ENCODE measurements at places on chromosomes 6 and 20. TPM values are rescaled to one million over a fixed set of nuclear protein-coding genes. Genes with fewer than 3 reads are reported as not detected.

GRCh38 chr6:53433261-53433950 is 84.7 kb upstream of the ELOVL5 start:
- DNase-seq: no peak

Gene SLC17A2
- polyA plus RNA-seq: not detected

Gene CALHM4
- polyA plus RNA-seq: not detected

DNA sequence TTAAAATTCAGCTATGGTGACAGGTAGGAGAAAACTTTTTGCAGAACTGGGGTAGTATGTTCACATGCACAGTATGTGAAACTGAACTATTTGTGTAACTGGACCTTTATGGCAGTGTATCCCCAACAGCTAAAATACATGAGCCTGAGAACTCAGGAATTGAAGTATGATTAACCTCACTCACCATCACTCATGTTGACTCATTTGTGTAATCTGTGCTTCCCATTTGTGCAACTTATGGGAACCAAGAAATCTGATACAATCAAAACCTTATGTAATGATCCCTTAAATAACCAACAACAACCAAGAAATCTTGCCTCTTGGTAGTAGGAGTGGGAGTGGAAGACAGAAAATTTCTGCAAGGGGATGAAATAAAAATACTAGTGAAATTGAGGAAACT is 674.9 kb downstream of the HDGFL1 start:
- no peak for DNase-seq

GRCh38 chr20:24989162-24989561 is 3.4 kb downstream of the APMAP start:
- DNase-seq: peak; percentile 18

- no peak for DNase-seq
Observed at GRCh38 chr6:494394-494793, 102.8 kb downstream of the IRF4 start.

Gene AIF1
- 61.4 TPM for polyA plus RNA-seq

DNA sequence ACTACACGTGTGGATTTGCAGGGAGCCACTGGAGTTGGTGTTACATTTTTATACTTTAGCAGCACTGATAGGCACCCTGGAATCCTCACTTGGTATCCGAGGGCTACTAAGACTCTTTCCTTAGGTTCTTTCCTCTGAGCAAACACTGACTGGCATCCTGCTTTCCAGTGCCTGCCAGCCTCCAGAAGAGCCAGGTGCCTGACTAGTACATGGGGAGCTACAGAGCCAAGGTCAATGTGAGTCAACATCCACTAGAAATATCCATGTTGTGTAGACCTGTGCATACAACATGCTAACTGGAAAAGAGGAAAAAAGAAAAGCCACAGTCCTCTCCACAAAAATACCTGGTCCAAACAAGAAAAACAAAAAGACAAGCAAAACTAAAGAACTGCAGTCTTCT is 5.9 kb downstream of the TUBB1 start:
- DNase-seq: peak; percentile 46

DNA sequence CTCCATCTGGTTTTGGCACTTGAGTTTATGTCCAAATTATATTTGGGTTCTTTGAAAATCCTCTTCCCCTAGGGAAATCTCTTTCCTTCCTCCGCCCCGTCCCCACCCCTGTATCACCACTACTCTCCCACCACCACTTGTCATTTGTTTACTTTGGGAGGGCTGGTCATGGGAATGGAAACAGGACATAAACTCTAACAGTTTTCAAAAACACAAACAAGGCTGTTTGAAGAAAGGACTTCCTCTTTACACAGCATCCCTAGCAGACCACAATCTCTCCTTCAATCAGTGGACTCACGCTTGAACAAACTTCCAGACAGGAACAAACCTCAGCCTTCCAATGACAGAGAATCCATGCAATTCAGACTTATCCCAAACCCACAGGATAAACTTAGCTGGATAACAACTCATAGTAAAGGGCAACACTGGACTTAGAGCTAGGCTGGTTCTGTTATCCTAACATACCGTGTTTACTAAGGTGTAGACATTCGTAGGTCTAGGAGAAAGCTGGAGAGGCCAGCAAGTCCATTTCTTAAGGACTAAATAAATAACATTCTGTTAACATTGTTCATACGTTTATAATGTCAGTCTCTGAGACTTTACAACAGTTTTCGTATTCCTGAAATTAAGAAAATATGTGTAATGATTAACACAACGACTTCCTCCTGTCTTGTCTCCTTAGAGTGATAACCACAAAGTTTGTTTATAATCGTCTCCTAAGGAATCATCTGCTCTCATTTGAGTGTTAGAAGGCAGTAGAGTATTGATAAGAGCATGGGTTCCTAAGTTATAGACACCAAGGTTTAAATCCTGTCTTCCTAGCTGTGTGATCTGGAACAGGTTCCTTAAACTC is 44.1 kb upstream of the CTAGE9 start:
- no peak for DNase-seq

Gene HRH3
- 0.13 TPM for polyA plus RNA-seq

DNA sequence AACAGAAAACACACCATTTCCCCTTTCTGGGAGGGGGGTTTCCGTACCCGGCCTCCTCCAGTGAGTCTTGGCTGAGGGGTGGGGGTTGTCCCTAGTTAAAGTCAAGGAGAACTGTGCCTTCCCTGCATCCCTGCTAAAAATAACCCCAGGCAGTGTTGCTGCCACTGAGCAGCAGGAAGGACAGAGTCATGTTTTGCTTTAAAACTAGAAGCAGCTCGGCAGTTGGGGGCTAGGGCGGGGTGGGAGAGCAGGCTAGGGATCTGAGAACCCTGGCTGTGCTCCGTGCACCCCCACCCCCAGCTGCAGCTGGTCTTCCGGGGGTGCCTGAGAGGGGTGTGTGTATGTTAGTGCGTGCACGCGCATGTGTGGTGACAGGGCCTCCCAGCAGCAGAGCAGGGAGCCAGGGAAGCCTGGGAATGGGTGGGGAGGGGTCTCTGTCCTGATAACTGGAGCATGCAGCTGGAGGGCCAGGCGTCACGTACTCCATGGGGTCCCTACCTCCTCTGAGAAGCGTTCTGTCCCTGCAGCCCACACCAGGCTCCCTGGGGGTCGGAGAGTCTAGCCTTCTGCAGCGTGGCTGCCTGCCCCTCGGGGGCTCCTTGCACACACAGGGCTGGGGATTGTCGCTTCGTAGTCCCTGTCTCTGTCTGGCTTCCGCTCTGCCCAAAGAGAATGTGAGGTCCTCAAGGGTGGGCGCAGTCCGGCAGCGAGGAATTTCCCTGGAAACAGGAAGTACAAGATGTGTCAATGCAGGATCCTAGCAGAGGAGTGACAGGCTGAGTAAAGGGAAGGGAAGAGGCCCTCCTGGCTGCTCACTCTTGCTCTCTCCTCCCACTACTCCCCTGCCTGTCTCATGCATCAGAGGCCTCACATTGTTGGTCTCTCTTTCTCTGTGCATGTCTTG is 16.8 kb upstream of the ARMC12 start:
- DNase-seq: peak; percentile 47

Gene EEF1A2
- 151 TPM for polyA plus RNA-seq

DNA sequence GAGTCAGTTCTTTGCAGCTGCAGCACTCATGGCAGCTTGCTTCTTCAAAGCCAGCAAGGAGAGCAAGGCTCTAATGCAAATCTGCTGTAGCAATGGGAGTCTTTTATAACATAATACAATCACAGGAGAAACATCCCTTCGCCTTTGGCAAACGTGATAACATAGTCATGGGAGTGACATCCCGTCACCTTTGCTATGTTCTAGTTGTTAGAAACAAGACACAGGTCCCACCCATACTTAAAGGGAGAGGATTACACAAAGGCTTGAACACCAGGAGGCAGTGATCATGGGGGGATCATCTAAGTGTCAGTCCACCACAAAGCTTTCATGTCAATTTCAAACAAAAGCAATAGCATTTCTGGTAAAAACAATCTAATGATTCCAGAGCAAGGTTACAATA is 40.1 kb upstream of the PHACTR2 start:
- DNase-seq: no peak

DNA sequence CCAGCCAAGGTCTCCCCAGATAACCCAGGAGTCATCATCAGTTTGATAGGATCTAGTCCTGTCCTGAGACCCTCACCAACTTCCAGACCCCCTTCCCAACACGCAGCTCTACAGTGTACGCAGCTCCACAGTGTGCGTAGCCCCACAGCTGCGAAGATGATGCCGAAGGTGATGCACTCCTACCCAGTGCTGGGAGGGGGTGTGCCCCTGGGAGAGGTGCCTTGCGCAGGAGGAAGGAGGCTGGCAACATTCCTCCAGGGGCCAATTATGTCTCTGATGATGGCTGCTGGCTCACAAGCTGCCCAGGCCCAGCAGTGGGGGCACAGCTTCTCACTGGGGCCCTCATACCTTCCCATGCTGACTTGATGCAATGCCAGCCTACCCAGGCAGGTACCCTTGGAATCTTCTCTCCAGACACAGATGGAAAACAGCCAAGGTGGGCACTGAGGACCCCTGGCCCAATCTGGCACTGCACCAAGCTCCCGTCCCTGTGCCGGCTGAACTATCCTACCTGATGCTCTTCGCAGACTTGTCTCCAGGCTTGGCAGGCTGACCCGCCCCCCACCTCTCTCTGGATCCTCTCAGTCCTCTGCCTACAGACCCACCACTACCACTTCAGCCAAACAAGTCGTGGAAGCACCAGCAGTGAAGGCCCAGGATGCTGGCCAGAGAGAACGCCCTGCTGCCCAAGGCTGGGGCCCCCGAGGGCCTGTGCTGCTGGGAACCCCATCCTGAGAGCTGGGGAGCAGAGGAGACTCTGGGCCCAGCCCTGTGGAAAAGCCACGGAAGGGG is 1.4 kb downstream of the ZNF512B start:
- DNase-seq: no peak

Gene C20orf96
- 13.7 TPM for polyA plus RNA-seq

DNA sequence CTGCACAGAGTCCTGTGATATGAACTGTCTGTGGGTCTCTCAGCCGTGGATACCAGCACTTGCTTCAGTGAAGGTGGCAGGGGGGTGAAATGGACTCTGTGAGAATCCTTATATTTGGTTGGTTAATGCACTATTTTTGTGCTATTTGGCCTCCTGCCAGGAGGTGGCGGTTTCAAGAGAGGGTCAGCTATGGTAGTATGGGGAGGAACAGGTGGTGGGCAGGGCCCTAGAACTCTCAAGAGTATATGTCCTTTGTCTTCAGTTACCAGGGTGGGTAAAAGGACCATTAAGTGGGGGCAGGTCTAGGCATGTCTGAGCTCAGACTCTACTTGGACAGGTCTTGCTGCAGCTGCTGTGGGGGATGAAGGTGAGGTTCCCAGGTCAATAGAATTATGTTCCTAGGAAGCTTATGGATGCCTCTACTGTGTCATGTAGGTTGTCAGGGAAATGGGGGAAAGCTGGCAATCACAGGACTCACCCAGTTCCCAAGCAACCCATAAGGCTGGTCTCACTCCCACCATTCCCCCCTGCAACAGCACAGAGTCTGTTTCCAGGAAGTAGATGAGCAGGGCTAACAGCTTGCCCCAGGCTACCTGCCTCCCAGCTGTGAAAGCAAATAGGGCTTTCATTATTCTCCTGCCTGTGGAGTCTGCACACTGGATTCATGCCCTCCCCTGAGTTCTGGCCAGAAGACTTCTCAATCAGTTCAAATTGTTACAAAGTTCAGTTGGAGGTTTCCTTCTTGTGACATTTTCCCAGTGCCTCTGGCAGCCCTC is 56.8 kb upstream of the PHIP start:
- DNase-seq: no peak

- no peak for DNase-seq
Observed at GRCh38 chr6:44775121-44775520, 387.6 kb downstream of the CDC5L start.

DNA sequence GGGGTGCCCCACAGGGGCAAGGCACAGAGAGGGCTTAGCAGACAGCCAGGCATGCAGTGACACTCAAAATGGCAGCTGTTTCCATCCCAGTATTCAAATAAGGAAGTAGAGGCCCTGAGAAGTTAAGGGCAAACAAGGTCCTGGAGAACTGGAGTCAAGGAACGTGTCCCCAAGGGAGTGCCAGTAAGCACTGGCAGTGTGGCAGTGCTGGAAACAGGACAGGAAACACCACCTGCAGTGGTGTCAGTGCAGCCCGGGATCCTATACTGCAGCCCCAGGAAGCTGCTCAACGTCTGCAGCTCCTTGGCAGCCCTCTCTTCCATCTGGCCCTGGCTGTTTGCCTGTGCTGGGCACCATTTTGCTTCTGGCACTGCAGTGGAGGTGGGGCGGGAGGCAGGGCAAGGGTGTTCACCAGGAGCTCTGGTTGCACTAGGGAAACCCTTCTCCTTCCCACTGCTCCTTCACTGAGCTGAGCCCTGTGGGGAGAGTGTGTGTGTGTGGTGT is 56.3 kb downstream of the EDN3 start:
- no peak for DNase-seq

GRCh38 chr20:3115190-3116107 is 30.9 kb upstream of the AVP start:
- peak; percentile 67 for DNase-seq

DNA sequence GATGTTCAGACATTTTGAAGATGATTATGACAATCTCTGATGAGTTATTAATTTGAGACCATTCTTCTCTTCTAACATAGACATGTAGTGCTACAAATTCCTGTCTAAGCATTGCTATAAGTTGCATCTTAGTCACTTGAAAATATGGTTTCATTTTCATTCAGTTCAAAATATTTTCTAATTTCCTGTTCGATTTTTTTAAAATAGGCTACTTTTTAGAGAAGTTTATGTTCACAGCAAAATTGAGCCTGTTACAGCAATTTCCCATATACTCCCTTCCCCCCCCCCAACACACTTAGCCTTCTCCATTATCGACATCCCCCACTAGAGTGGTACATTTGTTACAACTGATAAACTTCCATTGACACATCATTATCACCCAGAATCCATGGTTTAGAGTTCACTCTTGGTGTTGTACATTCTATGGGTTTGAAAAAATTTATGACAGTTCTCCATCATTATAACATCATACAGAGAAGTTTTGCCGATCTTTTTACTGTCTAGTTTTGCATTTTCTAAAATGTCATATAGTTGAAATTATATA is 31.2 kb downstream of the PLAGL1 start:
- DNase-seq: no peak

DNA sequence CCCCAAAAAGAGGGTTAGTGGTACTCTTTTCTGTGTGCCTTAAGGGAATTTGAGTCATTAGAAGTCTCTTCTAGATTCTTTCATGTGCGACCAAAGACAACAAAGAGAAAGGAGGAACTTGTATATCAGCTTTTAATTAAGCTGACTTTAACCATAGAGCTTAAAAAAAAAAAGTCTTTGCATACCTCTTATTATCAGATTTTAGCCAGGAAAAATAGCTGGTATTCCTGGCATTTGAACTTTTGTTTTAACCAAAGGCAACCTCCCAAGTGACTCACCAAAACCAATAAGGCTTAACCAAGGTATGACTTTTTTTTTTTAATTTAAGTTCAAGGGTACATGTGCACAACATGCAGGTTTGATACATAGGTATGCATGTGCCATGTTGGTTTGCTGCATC is 375.0 kb downstream of the CDC5L start:
- DNase-seq: no peak

GRCh38 chr6:15517600-15517999 is 145.2 kb downstream of the DTNBP1 start:
- no peak for DNase-seq

- DNase-seq: no peak
Observed at GRCh38 chr6:119205911-119206618, 127.6 kb upstream of the FAM184A start.

- no peak for DNase-seq
Observed at GRCh38 chr6:28695715-28696114, 170.0 kb downstream of the GPX5 start.

Gene FAM83B
- polyA plus RNA-seq: not detected

All from adrenal gland (tissue), 19 donors.